Stimulated activated CD4-positive, alpha-beta T cell treated with anti-CD3 and anti-CD28 coated beads, Interleukin-2, amount 100 ng/mL, for 24 hours (primary cell): ENCODE measurements at places on chromosomes 1 and 21.

DNA sequence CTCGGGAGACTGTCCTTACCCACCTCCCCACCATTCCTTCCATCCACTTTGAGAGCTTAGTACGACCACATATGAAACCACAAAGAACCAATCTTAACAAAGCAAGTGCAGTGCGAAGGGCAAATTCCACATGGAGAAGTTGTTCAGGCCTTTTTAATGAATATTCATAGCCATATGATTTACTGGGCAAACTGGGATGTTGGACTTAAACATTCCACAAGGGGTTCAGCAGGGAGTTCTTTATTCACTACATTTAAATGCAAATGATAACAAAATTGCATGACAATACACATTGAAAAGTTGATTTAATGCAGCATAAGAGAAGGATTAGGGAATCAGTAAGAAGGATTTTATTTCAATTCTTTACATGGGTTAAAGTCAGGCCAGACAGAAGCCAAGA lies 14.7 kb downstream of the NMNAT2 start:
- DNase-seq = no peak

DNA sequence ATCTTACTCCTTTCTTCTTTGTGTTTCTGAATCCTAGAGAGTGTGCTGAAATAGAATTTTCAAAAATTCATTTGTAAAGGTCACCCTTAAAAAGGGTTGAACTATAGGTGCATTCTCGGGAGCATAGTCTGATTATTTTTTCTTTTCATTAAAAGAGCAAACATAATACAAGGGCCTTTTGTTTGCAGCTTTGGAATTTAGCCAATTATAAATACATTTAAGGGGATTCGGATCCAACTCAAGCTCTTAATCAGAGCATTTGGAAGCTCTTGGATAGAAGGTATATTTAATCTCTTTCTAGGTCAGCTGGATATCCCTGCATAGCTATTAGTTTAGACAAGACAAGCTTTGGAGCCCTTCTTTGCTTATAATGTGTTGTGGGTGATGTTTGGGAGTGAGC lies 321.7 kb downstream of the HHAT start:
- DNase-seq = no peak

DNA sequence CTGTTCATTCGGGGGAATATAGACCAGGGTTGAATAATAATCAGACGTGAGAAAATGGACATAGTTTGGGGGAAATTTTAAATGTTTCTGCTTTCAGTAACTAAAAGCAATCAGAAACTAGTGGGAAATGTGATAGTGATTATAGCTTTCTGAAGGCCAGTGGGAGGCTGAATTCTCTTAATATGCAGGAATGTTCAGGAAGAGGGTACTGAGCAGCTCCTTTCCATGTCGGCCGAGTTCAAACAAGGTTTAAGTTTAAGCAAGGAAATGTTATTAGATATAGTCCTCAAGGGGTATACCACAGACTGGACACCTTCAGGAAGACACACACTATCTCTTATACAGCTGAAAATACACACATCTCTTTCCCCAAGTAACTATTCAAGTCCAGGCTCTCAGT lies 105.5 kb downstream of the HHAT start:
- DNase-seq = no peak

DNA sequence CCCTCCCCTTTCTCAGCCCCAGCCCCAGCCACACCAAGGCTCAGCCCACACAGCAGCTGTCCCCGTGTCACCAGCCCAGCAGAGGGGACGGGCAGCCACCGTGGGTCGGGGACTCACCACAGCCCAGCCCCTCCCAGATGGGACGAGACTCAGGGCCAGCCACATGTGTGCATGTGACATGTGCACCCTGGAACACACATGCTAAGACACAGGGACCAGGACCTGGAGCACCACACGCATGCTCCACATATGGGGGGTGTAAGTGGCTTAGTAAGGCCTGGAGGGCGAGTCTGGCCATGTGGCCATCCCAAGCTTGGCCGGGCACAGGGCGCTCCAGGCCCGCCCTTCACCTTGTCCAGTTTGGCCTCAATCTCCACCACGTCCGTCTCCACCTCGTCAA lies 4.0 kb downstream of the ACAP3 start:
- no peak for DNase-seq

DNA sequence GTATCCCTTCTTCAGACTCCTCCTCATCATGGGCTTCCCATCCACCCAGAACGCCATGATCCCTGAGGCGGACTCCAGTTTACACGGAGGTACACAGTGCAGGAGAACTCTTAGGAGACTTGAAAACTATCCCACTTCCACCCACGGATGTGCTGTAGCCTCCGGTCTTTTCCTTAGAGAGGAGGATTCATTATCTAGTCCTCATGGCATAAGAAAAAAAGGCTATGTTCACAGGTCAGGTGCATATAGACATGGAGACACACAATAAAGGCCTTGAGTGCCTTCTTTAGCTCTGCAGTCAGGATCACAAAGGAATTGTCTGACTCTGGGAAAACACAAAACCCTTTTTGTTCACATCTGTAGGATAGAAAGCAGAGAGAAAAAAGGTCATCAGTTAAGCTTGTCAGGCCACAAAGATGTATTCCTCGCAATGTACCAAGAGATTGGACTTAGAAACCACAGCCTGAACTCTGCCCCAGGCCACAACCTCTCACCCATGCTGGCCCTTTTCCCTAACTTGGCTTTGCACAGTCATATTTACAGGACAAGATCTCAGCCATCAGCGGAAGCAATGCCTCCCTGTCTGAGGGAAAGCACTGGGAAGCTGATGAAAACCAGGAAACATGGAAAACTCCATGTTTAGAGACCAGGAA lies 9.0 kb downstream of the CRP start:
- no peak for DNase-seq

- no peak for DNase-seq
Observed at GRCh38 chr21:22444990-22445389, 1446.8 kb downstream of the NCAM2 start.

DNA sequence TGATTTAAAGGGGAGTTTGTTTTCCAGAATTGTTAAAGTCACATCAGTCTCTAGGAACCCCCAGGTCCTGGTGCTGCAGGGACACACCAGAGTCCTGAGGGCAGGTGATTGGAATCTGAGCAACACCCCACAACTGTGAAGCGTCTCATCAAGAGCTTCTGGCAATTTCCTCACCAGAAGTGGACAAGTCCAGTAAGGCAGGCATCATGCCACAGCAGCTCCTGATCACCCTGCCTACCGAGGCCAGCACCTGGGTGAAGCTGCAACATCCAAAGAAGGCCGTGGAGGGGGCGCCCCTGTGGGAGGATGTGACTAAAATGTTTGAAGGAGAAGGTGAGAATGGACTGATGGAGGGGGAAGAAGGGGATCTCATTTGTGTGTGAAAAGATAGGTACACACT lies 2.1 kb downstream of the ZFP69 start:
- DNase-seq = no peak

GRCh38 chr1:214050513-214051401 lies 63.0 kb downstream of the PROX1 start:
- DNase-seq = no peak

DNA sequence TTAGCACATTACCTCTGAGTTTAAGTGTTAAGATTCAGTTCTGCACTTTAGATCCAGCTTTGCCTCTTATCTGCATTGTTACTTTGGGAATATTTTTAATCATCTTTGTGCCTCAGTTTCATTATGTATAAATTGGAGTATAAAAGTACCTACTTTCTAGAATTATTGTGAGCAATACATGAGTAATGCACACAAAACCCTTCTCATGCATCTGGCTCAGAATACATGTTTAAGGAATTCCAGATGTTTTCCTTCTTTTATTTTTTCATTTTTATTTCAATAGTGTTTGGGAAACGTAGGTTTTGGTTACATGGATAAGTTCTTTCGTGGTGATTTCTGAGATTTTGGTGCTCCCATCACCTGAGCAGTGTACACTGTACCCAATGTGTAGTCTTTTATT lies 14.2 kb downstream of the C8A start:
- no peak for DNase-seq

- DNase-seq = no peak
Observed at GRCh38 chr1:86922445-86922844, 8.0 kb downstream of the HS2ST1 start.

GRCh38 chr1:56249234-56249633 lies 330.1 kb downstream of the PLPP3 start:
- DNase-seq = no peak

DNA sequence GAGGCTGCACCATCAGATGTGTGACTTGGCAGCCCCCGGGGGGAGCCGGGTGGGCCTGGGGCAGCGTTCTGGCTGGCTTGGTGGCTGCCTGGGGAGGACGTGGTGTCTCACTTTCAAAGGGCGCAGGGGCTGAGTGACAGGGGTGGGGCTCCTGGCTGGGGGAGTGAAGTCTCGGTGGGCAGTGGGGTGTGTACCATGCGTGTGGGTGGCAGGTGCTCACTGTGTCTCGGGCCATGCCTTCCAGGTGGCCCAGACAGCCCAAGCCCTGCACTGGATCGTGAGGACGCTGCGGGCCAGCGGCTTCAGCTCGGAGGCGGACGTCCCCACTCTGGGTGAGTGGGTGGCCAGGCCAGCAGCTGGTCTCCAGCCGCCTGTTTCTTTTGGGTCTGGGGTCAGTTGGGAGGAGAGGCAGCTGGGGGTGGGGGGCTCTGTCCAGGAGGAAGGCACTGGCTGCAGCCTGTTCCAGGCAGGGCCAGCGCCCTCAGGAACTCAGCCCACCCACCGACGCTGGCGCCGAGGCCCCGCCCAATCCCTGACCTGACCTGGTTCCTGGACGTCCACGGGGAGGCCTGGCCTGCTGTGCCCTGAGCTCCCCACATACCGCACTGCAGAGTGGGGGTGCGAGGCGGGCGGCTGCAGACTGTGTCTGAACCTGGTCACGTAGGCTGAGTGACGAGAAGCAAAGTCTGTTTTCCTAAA lies 30.6 kb upstream of the LRRC3 start:
- DNase-seq = no peak

GRCh38 chr1:67058242-67058641 lies 4.3 kb upstream of the SLC35D1 start:
- no peak for DNase-seq

DNA sequence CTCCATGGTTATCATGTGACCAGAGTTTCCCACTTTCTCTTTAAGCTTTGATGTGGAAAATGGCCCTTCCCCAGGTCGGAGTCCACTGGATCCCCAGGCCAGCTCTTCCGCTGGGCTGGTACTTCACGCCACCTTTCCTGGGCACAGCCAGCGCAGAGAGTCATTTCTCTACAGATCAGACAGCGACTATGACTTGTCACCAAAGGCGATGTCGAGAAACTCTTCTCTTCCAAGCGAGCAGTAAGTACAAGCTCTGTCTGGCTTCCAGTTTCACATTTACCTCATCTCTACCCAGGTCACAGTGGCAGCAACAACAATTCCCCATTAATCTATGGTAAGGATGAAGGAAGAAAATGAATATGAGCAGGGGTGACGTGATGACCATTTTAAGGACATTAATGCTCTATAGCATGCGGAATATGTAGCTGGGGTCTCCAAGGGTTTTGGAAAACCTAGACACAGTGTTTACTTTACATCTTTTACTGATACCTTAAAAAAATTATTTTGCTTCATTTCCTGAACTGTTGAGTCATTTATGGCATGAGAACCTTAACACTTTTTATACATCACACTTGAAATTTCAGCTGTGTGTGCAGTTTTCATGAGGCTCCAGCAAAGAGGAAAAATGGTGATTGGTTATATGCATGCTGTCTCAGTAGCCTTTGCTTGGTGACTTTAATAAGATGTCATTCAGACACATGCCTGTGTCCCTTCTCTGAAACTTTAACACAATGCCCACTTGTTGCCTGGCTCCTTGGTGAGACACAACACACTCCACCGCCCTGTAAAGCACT lies 286.3 kb upstream of the SGIP1 start:
- DNase-seq = peak; percentile 48

DNA sequence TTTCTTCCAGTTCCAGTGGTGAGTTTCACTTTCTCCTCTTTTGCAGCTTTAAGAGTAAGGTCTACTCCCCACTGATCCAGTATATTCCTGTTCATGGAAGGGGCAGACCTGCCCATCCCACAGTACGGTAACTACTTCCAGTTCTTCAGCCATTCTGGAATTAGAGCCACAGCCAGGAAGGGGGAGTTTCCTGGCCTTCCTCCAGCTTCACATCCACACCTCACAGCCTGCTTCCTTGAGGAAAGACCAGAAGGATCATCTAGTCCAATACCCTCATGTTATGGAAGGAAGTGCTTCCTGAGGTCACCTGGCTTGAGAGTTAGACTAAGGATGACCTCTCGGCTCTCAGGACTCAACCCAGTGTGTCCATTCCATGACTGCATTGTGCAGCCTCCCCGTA lies 597.8 kb downstream of the KIF26B start:
- no peak for DNase-seq

DNA sequence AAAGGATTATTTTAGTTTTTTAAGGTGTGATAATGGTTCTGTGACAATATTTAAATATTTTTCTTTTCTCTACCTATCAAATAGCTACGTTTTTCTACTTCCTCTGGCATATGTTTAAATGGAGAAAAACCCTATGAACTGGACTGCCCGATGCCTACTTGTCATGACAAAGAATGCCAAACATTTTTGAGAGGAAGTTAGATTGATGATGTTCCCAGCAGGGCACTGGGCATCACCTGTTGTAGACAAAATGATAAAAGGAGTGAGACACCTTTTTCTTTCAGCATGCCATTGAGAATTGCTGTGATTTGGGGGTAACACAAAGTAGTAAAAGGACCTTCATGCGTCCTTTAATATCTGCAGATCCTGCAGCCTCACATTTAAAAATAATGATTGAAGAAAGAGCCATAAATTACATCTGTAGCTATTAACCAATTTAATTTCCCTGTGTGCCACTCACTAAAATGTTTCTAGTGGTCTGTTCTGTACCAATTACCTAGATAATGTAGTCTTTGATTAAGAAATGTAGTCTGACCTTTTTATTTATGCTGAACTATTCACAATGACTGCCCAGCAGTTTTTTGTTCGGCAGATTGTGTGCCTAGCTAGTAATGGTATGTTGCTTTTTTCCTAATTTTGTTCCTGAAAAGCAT lies 47.6 kb downstream of the RPL5 start:
- no peak for DNase-seq

DNA sequence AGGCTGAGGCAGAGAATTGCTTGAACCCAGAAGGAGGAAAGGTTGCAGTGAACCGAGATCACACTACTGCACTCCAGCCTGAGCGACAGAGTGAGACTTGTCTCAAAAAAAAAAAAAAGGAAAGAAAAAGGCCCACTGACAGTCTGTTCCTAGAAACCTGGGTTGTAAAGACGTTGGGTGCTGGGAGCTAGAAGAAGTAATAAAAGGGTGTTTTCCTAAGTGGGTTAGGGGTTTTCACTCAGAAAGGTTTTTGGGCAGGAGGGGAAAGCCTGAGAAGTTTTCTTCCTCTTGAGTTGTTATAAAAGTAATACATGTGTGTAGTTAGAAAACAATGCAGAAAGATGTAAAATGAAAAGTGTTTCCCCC lies 25.4 kb downstream of the CELA3A start:
- DNase-seq = no peak

DNA sequence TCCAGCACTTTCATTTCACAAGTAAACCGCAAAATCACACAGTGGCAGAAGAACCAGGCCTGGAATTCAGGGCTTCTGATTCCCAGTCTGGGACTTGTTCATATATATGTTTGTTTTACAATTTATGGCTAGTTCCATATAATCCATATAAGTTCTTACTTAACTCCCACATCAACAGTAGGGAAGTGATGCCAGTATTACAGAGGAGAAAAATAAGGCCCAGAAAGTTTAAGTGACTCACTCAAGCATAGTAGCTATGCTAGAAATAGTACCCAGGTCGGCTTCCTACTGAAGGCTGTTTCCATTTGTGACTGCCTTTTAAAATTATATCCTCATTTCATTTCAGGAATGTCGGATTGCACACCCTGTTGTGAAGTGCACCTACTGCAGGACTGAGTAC lies 1.4 kb downstream of the FAM76A start:
- no peak for DNase-seq
